Thoracic aorta (tissue), 2 donors: ENCODE measurements at places on chromosomes 13 and 19.
A peak's percentile ranks its signal among the peaks of the same experiment; 100 is the strongest.

DNA sequence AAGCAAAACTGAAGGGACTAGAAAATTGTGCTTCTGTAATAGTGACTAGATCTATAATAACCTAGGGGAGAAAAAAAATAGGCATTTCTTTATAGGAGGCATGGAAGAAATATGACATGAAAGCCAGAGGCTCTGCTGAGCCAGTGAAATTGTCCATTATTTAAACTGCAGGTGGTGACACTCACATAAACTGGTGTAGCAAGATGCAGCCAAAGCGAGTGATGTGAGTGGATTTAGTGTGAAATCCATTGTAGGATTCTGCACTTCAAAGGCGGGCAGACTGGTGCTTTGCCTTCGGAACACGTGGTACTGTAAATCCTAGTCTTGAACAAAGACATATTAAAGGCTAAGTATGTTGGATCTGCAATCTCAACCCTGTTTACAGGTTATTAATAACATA is 361.9 kb downstream of the TBC1D4 start:
- DNase-seq, result no peak

- peak; percentile 2 for DNase-seq
Measured at GRCh38 chr13:51397262-51397941, 55.4 kb downstream of the INTS6 start.

GRCh38 chr13:24261566-24261965 is 47.8 kb upstream of the C1QTNF9 start:
- no peak for DNase-seq

DNA sequence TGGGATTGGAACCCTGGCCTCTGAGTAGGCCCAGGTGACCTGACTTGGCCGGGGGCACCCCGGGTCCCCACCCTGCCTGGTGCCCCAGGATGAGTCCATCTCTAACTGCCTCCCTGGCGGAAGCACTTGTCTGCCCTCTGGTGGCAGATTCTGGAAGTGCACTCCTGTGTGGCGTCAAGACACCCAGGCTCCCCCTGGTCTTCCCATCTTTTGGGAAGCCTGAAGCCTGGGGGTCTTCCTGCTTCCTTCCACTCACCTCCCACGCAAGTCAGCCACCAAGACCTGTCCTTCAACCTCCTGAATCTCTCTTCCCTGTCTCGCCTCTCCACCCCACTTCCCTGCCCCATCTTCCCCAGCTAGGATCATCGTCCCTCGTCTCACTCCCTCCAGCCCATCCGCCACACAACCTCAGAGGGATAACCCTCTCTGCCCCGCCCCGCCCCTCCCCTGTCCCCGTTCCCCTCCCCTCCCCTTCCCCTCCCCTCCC is 7.4 kb downstream of the RABAC1 start:
- DNase-seq, result no peak

- DNase-seq, result no peak
Measured at GRCh38 chr13:96780105-96780504, 214.2 kb downstream of the OXGR1 start.

DNA sequence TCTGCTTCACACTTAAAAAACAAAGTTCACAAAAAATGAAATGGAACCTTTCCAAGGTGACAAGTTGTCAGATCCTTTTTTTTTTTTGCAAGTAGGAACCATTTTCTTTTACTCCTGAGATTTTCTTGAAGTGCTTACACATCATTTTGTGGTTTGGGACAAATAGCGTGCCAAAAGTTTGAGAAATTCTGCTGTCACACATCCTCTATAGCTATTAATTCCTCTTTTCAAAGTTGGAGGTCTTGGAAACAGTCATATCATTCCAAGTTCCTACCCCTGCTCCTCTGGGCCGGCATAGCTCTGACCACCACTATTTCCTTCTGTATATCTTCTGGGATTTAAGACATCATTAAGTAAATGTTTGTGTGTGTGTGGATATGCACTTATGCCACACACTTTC is 421.6 kb upstream of the SLC10A2 start:
- no peak for DNase-seq

DNA sequence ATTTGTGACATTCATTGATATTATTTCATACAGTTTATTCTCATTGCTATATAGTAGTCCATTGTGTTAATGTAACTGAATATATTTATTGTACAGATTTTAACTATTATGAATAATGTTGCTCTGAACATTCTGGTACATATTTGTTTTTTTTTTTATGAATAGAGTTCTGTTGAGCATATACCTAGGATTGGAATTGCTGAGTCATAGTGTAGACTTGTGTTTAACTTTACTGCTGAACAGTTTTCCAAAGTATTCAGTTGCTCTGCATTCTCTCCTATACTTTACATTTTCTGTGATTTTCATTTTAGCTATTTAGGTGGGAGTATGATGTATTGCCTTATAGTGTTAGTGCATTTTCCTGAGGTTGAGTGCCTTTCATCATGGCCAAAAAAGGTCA is 97.5 kb downstream of the MAB21L1 start:
- no peak for DNase-seq

GRCh38 chr19:43638214-43638994 is 1.2 kb downstream of the CADM4 start:
- DNase-seq, result no peak

DNA sequence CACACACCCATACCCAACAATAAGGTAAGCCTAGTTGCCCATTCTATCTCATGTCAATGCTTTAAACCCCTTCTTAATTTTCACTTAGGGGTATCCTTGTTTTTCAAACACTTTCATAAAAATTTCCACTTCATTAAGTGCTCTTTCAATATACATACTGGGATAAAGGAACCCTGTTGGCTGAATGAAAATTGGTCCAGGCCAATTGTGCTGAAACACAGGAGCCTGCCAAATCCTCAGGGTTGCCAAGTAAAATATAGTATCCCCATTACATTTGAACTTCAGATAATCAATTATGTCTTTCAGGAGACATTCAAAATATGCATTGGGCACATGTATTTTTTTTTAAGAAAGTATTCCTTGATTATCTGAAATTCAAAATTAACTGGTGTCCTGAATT is 1131.1 kb downstream of the SLITRK1 start:
- DNase-seq, result no peak

DNA sequence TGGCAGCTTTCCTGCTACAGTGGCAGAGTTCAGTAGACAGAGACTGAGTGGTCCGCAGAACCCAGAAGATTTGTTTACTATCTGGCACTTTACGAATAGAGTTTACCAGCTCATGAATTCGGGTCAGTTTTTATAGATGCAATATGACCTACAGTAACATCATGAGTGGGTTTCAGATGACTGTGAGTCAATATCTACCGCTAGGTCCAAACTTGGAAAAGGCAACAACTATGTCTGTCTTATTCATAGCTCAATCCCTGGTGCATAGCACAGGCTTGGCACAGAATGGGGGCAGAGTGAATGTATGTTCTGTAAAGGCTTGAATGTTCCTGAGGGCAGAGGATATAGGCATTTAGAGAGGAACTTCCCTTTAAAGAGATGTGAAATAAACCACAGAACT is 65.2 kb downstream of the RAP2A start:
- DNase-seq, result no peak

GRCh38 chr19:5957170-5957569 is 20.8 kb downstream of the RANBP3 start:
- DNase-seq, result no peak

DNA sequence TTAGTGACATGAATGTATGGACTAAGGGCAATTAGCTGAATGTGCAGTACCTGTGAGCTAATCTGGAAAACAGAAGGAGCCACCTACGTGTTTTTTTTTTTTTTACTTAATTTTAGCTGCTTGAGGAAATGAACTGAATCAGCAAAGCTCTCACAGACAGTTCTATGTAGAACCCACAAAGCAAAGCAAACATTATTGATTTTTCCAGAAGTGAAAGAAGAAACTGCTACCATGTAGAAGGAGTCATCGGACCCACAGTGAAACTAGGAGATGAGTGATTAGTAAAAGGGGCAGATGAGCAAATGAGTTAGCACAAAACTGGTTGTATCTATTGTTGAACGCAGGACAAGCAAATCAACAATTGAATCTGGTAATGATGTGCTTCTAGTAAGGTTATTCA is 94.1 kb upstream of the SLC7A1 start:
- DNase-seq, result no peak

- DNase-seq, result no peak
Measured at GRCh38 chr13:71513411-71514033, 353.5 kb downstream of the DACH1 start.

DNA sequence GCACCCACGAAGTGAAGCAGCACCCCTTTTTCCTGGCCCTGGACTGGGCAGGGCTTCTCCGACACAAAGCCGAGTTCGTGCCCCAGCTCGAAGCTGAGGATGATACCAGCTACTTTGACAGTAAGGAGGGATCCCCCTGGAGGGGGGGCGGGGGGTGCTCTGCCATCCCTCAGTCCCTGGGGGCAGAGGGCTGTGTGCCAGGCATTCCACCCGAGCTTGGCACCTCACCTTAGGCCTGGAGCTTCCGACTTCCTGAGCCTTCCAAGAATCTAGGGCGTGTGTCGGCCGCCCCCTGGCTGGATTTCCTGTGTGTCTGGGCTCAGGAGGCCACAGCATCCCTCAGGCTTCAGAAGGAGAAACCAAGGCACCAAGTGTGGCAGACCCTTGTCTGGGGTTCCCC is 15.7 kb upstream of the PIK3R2 start:
- DNase-seq, result no peak

DNA sequence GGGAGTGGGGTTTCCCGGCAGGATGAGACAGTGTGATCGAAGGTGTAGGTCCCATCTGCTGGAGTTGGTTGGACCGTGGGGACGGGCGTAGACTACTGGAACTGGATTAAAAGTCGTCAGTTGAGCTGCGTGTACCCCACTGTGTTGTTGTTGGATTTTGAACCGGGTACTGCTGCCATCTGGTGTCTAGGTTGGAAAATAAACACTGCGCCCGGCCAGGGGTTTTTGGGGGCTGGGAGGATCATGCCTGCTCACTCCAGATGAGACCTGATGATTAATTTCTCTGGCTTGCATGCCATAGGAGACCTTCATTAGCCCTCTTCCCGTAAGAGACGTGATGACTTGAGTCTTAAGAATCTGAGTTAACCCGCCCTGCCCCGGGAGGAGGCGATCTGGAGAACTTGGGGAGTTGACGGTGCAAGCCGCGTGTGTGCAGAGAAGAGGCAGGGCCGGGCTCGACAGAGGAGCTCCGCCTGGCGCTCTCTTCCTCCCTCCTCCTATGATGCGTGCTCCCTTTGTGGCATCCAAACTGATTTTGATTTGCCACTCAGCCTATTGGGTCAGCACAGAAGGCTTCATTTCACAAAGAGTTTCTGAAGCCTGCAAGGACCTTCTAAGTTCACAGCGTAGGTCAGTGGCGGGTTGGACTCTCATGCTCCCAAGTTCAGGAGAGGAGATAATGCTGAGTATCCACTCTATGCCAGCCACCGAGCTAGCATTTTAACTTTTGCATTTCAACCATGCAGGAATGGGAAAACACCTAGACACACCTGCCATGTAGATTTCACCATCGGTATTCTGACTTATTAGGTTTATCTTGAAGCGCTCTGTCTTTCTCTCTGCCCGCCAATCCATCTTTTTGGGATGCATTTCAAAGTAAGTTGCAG is 2.7 kb downstream of the UHRF1 start:
- peak; percentile 82 for DNase-seq

DNA sequence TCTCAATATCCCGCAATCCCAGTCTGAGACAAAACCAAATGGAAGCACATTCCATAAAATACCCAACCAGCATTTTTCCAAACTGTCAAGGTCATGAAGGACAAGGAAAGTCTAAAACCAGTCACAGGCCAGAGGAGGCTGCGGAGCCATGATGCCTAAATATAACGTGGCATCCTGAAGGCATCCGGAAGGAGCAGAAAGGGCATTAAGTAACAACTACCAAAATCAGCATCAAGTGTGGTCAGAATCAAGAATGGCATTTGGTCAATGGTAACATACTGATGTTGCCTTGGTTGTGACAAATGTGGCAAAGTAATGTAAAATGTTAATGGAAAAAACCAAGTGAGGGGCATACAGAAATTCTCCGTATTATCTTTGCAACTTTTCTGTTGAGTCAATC is 3.5 kb upstream of the ATF5 start:
- no peak for DNase-seq

- no peak for DNase-seq
Measured at GRCh38 chr13:73676550-73677047, 457.6 kb downstream of the KLF12 start.

GRCh38 chr19:33514885-33515551 is 6.6 kb downstream of the PEPD start:
- no peak for DNase-seq

DNA sequence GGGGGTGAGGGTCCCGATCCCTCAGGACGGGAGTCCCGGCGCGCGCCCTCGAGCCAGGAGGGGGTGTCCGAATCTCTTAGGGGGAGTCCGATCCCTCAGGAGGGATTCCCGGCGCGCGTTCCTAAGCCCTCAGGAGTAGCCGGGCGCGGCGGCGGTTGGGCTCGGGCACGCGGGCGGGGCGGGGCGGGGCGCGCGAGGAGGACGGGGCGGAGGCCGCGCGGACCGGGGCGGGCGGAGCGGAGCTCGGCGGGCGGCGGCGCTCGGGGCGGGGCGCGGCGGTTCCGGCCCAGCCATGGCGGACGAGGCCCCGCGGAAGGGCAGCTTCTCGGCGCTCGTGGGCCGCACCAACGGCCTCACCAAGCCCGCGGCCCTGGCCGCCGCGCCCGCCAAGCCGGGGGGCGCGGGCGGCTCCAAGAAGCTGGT is at the start of gene CUL4A:
Gene CUL4A (plus strand): TSS at position 278 of the 423 bp plus-strand sequence. CDS start 15 bp downstream, at position 293.
- DNase-seq, result no peak

GRCh38 chr13:77611068-77611467 is 75.6 kb downstream of the SCEL start:
- DNase-seq, result no peak

DNA sequence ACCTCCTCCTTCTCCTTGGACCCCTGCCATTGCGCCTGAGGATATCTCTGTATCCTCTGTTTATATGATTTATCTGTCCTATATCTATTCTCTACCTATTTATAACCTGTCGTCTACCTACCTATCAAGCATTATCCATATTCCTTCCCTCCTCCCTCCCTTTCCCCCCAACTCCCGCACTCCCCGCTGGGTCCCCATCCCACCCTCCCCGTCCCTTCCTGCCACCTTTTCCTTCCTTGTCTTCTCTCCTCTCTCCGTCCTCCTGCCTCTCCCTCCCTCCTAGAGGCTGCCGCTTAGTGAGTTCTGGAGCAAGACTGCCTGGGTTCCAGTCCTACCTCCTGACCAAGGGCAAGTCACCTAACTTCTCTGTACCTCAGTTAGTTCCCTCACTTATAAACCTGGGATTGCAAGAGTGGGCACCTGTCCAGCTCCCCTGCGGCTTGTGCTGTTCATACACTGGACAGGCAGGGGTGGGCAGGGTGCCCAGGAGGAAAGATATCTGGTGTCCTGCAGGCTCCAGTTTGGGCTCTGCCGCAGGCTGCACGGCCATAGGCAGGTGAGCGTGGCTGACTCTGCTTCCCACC is 16.1 kb downstream of the TTYH1 start:
- DNase-seq, result no peak

GRCh38 chr13:108267347-108267746 is 2.2 kb upstream of the TNFSF13B start:
- DNase-seq, result no peak

DNA sequence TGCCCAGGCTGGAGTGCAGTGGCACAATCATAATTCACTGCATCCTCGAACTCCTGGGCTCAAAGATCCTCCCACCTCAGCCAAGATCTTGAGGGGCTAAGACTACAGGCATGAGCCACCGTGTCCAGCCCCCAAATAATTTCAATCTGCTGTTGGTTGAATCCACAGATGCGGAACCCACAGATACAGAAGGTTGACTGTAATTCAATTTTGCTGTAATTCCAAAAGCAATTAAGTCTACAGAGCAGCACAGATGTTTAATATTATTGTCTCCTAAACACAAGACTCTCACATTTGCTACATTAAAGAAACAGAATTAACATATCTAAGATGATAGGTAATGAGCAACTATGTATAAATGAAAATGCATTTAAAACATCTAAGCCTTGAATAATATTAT is 75.6 kb downstream of the MIPEP start:
- no peak for DNase-seq
